ENCODE measurements at places on chromosomes 7 and 10. TPM values are rescaled to one million over a fixed set of nuclear protein-coding genes. Genes with fewer than 3 reads are reported as not detected.

Gene CXCL12
- 3.6 TPM for total RNA-seq

GRCh38 chr10:111732166-111732785 lies 451.3 kb downstream of the GPAM start:
- no peaks in the 10 kb centered on the region for H3K27me3 ChIP-seq
- no peaks in the 10 kb centered on the region for H3K4me1 ChIP-seq
- H3K4me3 ChIP-seq, result no peak overlapping the region
- H3K27ac ChIP-seq, result no peak overlapping the region

GRCh38 chr10:108410236-108410635 lies 1245.7 kb upstream of the SORCS1 start:
- no peak overlapping the region for H3K27ac ChIP-seq
- no peaks in the 10 kb centered on the region for H3K36me3 ChIP-seq
- DNase-seq, result no peak
- no peak overlapping the region for H3K4me3 ChIP-seq

DNA sequence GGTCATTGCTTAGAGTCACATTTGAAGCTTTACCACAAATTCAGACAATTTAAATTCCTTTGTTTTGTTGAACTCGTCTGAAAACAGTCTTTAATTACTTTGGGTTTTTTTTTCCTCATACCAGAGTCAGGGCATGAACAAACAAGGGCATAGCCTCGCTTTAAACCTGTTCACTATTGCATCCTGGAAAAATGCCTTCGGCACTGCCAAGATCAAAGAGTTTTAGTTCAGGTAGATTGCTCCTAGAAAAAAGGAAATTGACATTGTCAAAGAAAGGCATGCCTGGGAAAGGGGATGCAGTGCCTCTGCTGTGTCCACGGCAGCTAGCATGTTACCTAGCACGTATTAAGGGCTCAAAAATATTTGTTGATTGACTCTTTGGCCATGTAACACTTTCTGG lies 235.1 kb downstream of the ARHGAP21 start:
- H3K4me3 ChIP-seq, result no peak overlapping the region
- H3K36me3 ChIP-seq, result no peaks in the 10 kb centered on the region
- H3K27ac ChIP-seq, result no peak overlapping the region
- peaks cover 8% of the 10 kb centered on the region for H3K4me1 ChIP-seq
- no peaks in the 10 kb centered on the region for H3K27me3 ChIP-seq

DNA sequence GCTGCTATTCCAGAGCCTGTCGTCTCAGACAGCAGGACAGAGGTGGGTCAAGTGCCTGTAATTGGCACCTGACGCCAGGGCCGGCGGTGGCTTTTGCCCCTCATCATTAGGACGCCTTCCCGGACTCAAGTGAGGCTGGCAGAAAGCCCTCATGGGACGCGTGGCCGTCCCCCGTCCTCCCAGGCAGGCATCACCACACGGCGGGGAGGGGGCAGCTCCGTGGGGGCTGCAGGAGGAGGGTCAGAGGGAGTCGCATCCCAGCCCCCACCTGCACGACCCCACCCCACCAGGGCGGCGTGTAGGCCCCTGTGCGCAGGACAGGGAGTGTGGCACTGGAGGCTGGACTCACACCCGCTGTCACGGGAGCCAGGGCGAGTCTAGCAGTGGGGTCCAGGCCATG lies 16.3 kb downstream of the CFAP46 start:
- no peaks in the 10 kb centered on the region for H3K36me3 ChIP-seq
- no peaks in the 10 kb centered on the region for H3K4me1 ChIP-seq
- H3K27ac ChIP-seq, result no peak overlapping the region
- H3K27me3 ChIP-seq, result no peaks in the 10 kb centered on the region

Gene FKBP6
- not detected for total RNA-seq

DNA sequence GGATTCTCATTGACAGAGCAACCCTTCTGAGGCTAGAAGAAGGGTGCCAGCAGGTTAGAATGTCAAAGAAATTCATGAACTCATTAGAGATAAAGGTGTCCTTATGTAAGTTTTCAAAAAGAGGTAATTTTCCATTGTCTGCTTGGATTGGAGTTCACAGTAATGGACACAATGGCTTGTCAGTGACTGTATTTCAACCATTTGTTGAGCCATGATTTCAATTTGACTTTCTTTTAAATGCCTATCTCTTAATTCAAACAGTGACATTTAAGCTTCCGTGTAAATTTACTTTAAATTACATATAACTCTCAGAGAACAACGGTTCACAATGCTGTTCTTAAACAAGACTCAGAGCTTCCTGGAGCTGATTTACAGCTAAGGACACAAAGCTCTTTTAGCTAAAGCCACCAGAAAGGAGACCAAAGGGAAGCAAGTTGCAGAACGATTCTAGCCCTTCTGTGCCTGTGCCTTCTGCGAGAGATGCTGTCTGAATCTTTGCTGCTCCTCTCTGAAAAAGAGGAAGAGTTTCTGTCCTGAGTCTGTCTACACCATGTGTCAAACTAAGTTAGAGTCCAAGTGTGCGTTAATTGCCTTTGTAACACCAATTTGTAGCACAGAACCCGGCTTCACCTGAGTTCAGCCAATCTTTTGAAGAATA lies 42.2 kb upstream of the PFKP start:
- H3K36me3 ChIP-seq, result no peaks in the 10 kb centered on the region
- H3K4me1 ChIP-seq, result peaks cover 3% of the 10 kb centered on the region
- peaks cover 3% of the 10 kb centered on the region for H3K27me3 ChIP-seq
- H3K4me3 ChIP-seq, result no peak overlapping the region

Gene RNF32
- 1.4 TPM for total RNA-seq

- no peaks in the 10 kb centered on the region for H3K36me3 ChIP-seq
- no peak overlapping the region for H3K27ac ChIP-seq
- no peak for DNase-seq
- no peak overlapping the region for H3K4me3 ChIP-seq
- H3K27me3 ChIP-seq, result peaks cover 6% of the 10 kb centered on the region
Measured at GRCh38 chr7:98541101-98541500, 76.0 kb upstream of the NPTX2 start.

DNA sequence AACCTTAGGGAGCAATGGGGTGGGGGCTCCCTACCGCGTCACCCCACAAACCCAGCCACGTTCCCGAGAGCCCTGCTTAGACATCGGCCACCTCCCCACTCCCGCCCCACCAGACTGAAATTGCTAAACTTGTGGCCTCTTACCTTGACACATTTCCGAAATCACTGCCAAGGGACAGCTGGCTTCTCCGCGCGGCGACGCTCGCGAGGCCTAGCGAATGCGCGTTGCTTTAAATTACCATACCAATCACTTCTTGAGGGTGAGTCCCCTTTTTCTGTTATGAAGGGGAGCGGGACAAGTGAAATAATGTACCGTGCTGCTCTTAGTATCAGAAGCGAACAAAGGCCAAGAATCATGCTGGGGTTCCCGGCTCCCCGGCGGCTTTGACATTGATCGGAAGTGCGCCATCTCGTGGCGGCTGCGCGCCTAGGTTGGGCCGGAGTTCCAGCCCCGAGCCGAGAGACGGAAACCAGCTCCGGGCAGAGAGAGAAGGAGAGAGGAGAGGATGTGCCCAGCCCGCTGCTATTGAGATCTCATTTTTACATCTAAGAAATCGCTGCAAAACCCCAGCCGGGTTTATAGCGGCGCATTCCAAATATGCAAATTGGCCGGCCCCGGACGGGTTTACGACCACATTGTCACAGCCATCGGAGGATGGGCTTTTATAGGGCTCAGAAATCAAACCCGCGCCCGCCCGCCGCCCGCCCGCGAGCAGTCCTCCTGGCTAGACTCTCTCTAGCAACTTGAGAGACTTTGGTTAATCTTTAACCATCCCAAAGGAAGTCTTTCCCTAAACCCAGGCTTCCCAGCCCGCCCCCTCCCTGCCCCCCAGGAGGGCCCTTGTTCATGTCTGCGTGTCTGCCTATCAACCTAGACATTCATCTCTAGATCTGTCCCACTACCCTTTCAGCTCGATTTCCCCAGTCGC lies 5.3 kb downstream of the HOXA11 start:
- H3K4me3 ChIP-seq, result peak overlapping the region; percentile 6
- peak; percentile 75 for DNase-seq
- H3K36me3 ChIP-seq, result peaks cover 5% of the 10 kb centered on the region
- no peak overlapping the region for H3K27ac ChIP-seq
- peaks cover 1% of the 10 kb centered on the region for H3K4me1 ChIP-seq

Gene ZNF425
- 4.9 TPM for total RNA-seq

- H3K27ac ChIP-seq, result no peak overlapping the region
- H3K4me3 ChIP-seq, result no peak overlapping the region
- DNase-seq, result no peak
- H3K36me3 ChIP-seq, result no peaks in the 10 kb centered on the region
- no peaks in the 10 kb centered on the region for H3K27me3 ChIP-seq
- peaks cover 9% of the 10 kb centered on the region for H3K4me1 ChIP-seq
Measured at GRCh38 chr10:69663369-69663947, 33.4 kb downstream of the FAM241B start.

Gene SPDYE6
- not detected for total RNA-seq

Gene AGAP6
- 18.1 TPM for total RNA-seq

Gene UCN3
- not detected for total RNA-seq

DNA sequence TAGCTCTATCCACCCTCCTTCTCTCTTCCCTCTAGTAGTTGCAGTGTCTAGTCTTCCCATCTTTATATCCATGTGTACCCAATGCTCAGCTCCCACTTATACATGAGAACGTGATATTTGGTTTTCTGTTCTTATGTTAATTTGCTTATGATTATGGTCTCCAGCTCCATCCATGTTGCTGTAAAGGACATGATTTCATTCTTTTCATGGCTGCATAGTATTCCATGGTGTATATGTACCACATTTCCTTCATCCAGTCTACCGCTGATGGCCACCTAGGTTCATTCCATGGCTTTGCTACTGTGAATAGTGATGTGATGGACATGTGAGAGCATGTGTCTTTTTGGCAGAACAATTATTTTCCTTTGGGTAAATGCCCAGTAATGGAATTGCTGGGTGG lies 6.5 kb downstream of the PRSS2 start:
- no peaks in the 10 kb centered on the region for H3K4me1 ChIP-seq
- DNase-seq, result no peak
- no peaks in the 10 kb centered on the region for H3K36me3 ChIP-seq
- H3K4me3 ChIP-seq, result no peak overlapping the region
- H3K27me3 ChIP-seq, result peaks cover 39% of the 10 kb centered on the region

Gene IKZF1
- 8.5 TPM for total RNA-seq

GRCh38 chr7:2851497-2851896 lies 7.4 kb upstream of the GNA12 start:
- no peak overlapping the region for H3K27ac ChIP-seq
- no peak for DNase-seq
- no peaks in the 10 kb centered on the region for H3K27me3 ChIP-seq

Gene PWWP2B
- 14.2 TPM for total RNA-seq

DNA sequence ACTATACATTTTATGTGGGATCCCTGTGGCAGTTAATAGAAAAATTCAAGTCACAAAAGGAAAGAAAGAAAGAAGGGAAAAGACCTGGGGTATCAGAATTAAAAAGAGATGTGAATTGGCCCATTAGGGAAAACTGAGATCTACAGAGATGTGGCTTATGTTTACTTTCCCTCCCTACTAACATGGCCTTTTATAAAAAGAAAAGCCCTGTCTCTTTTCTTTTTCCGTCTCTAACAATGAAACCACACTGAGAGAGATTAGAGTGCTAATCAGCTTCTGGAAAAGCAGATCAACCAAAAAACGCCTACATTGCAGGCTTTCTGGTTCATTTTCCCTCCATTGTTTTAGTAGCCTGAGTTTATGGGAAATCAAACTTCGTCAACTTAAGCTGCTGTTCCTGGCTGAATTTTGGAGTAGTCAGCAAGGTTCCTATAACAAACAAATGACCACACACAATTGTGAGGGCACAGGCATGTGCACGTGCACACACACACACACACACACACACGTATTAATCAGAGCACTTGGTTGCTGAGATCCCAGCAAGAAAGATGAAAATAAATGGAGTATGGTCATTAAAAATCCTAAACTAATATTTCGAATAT lies 235.1 kb downstream of the SORCS1 start:
- H3K36me3 ChIP-seq, result no peaks in the 10 kb centered on the region
- peak overlapping the region; percentile 45 for H3K27ac ChIP-seq

- DNase-seq, result peak; percentile 3
- H3K27me3 ChIP-seq, result no peaks in the 10 kb centered on the region
- no peaks in the 10 kb centered on the region for H3K36me3 ChIP-seq
- H3K4me1 ChIP-seq, result peaks cover 15% of the 10 kb centered on the region
Measured at GRCh38 chr10:46557319-46558121, 1.1 kb upstream of the GPRIN2 start.

Gene SPDYE1
- total RNA-seq, result not detected

DNA sequence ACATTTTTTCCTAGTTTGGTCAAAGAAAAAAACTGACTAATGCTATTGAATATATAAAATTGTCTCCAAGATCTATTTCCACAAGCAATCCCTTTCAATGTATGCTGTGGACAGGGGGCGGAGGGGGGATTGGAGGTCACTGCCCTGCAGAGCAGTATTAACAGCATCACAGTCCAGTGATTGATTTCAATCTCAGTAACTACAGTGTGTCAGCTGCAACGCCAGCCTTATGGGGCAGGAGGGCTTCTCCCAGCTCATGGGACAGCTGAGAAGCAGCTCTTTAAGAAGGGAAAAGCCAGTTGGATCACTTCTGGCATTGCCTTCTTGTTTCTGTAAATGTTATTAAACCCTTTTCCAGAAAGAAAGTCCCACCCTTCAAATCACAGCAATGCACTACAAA lies 65.0 kb downstream of the RAPGEF5 start:
- no peak for DNase-seq
- peaks cover 40% of the 10 kb centered on the region for H3K4me1 ChIP-seq
- peaks cover 2% of the 10 kb centered on the region for H3K36me3 ChIP-seq

Gene OR2A1
- 0.19 TPM for total RNA-seq

Gene TMEM273
- total RNA-seq, result 0.37 TPM

Gene C10orf53
- total RNA-seq, result not detected

- H3K36me3 ChIP-seq, result no peaks in the 10 kb centered on the region
- peaks cover 49% of the 10 kb centered on the region for H3K4me1 ChIP-seq
- peak overlapping the region; percentile 21 for H3K27ac ChIP-seq
- H3K27me3 ChIP-seq, result no peaks in the 10 kb centered on the region
- H3K4me3 ChIP-seq, result no peak overlapping the region
- DNase-seq, result no peak
Measured at GRCh38 chr7:130270947-130271800, 4.5 kb downstream of the CPA2 start.

- no peak overlapping the region for H3K4me3 ChIP-seq
- H3K27me3 ChIP-seq, result no peaks in the 10 kb centered on the region
- H3K27ac ChIP-seq, result no peak overlapping the region
- H3K36me3 ChIP-seq, result peaks cover 3% of the 10 kb centered on the region
- no peaks in the 10 kb centered on the region for H3K4me1 ChIP-seq
- no peak for DNase-seq
Measured at GRCh38 chr10:22010973-22011408, 7.5 kb upstream of the DNAJC1 start.

GRCh38 chr10:96656839-96657238 lies 63.5 kb downstream of the PIK3AP1 start:
- H3K4me1 ChIP-seq, result no peaks in the 10 kb centered on the region
- H3K27ac ChIP-seq, result no peak overlapping the region
- no peak overlapping the region for H3K4me3 ChIP-seq
- no peak for DNase-seq

DNA sequence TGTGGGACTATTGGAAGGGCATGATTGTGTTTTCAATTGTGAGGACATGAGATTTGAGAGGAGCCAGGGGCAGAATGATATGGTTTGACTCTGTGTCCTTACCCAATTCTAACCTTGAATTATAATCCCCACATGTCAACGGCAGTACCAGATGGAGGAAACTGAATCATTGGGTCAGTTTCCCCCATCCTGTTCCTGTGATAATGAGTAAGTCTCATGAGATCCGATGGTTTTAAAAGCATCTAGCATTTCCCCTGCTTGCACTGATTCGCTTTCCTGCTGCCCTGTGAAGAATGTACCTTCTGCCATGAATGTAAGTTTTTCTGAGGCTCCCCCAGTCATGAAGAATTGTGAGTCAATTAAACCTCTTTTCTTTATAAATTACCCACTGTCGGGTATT lies 1367.1 kb downstream of the XPNPEP1 start:
- no peak overlapping the region for H3K27ac ChIP-seq
- DNase-seq, result no peak
- H3K27me3 ChIP-seq, result no peaks in the 10 kb centered on the region
- H3K4me1 ChIP-seq, result no peaks in the 10 kb centered on the region
- no peak overlapping the region for H3K4me3 ChIP-seq
- no peaks in the 10 kb centered on the region for H3K36me3 ChIP-seq

Data from neural crest cell (in vitro differentiated cells).